HepG2 (cell line): ENCODE measurements at places on chromosomes 5 and 9. TPM values are rescaled to one million over a fixed set of nuclear protein-coding genes. Genes with fewer than 3 reads are reported as not detected.

GRCh38 chr5:1134478-1134877, 22.6 kb upstream of the SLC12A7 start:
- peak; percentile 30 for DNase-seq

GRCh38 chr9:130833031-130833990, 1.7 kb upstream of the ABL1 start:
- DNase-seq: no peak

DNA sequence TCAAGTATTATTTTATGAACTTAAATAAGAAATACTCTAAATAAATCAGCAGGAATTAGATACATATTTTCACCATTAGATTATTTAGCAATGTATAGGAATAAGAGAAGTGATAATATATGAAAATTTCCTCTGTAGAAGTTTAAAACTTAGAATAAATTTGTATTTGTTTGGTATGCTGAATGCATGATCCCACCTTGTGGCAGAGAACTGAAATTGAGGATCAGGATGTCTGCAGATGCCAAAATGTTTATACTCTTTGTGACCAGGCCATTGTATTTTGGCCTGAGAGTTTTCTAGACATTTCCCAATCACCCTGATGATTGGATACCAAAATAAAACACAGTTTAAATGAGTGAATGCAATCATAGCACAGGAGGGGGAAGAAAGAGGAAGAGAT, 6.3 kb downstream of the TYRP1 start:
- no peak for DNase-seq

- no peak for DNase-seq
Measured at GRCh38 chr5:139667730-139668063, 19.5 kb downstream of the CXXC5 start.

The LECT2 gene
- not detected in 2 replicates for polyA plus RNA-seq

DNA sequence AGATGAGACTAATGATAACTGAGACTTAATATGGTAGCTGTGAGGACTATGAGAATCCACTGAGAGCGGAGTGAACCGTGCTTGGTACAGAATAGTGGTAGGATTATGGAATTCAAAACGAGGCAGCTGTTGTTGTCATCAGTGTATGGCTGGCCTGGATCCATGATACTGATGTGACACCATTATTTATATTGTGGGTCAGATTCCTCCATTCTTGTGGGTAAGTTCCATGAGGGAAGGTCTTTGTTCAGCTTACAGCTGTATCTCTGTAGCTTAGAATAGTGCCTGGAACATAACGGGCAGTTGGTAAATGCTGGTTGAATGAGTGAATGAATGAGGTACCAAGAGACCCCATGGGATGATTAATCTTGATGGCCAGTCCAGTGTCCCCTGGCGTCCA, 61.8 kb downstream of the ACER2 start:
- no peak for DNase-seq

DNA sequence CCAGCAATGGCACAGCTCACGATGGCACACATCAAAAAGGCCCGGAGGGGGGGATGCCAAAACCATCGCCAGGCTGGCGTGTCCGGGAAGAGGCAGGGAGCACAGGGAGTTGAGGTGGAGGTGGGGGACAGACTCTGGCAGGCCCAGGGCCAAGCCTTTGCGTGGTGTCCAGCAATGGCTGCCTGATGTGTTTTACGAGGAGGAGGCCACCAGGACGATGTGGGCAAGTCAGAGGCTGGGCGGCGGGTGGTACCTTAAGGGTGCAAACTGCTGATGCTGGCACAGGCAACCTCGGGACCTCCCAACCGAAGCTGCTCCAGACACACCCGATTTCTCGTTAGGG, 4.7 kb downstream of the VAV2 start:
- no peak for DNase-seq

- DNase-seq: no peak
Measured at GRCh38 chr5:172785429-172786088, 14.6 kb upstream of the DUSP1 start.

The ZBED3 gene
- 7.6 and 8.1 TPM in 2 replicates for polyA plus RNA-seq

DNA sequence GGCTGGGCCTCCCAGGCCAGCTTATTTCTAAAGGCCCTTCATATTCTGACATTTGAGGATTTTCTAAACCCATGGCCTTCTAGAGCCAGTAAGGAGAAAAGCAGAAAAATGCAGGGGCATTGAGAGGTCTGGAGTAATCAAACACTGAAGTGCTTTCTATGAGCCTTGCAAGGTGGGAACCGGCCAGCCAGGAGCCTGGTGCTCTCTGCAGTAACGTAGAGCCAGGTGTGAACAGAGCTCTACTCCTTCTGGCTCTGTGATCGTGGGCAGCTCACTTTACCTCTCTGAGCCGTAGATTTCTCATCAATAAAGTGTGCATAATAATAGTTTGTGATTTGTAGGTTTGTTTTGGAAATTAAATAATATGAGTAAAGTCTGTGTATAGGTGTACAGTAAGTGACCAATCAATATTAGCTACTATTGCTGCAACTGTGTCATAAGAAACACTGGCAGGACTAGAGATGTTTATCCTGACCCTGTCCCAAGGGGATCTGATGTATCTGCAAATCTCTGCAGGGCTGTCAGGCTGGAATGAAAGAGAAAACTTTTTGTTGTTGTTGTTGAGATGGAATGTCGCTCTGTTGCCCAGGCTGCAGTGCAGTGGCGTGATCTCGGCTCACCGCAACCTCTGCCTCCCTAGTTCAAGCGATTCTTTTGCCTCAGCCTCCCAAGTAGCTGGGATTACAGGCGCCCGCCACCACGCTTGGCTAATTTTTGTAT, 2.7 kb downstream of the SYNPO start:
- no peak for DNase-seq

DNA sequence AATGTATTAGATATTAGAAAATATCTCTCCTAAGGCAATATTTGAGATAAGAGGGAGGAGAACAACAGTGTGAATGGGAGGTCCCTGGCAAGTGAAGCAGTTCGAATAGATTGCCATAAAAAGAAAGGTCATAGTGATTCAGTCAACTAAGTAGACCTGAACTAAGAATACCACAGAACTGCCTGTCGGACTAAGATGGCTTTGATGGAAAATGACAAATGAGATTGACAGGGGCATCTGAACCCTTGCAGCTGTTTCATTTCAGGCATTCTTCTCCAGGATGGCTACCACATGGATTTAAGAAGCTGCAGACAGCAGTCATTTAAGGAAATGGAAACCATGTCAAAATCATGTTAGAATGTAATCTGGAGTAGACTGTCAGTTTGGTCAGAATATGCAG, 308.4 kb upstream of the MEF2C start:
- DNase-seq: no peak

DNA sequence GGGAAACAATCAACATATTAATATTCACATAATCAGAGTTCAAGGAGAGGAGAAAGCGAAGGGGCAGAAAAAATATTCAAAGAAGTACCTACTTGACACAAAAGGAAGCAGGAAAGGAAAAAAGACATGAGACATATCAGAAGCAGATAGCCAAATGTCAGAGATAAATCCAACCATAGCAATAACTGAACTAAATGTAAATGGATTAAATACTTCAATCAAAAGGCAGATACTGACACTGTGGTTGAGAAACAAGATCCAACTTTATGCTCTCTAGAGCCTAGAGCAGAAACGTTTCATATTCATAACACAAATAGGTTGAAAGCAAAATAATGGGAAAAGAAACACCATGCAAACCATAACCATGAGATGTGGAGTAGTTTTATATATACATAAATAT, 9.0 kb downstream of the MRPS2 start:
- no peak for DNase-seq

- no peak for DNase-seq
Measured at GRCh38 chr9:82799286-82799685, 263.7 kb downstream of the RASEF start.

DNA sequence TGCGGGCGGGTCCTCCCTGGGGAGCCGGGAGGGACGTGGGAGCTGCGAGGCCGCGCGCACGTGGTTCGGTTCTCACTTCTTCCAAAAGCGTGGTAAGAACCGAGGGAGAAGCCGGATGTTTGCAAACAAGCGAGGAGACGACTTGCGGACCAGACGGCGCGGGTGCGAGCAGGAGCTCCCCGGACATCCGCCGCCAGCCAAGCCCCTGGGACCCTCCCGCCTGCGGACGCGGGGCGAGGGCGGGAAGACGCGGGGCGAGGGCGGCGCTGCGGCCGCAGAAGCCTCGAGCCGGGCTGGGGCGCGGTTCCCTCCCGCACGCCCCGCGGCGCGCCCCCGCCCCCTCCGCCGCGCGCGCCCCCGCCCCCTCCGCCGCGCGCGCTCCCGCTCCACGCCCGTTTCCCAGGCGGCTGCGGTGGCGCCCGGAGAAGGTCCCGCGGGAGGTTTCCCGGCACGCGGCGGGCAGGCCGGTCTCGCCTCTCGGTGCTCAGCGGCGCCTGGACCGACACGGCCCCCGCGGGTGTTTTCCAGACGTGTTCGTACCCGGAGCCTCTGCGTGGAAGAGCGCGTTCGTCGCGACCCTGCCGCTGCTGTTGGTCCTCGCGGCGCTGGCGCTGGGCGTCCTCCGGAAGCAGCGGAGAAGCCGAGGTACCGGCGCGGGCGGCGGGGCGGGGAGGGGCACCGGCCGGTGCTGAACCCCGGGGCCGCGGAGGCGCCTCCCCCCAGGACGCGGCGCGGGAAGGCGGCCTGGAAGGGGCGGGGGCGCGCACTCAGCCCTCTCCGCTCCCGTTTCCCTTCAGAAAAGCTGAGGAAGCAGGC, 12.8 kb downstream of the BTNL9 start:
- no peak for DNase-seq

DNA sequence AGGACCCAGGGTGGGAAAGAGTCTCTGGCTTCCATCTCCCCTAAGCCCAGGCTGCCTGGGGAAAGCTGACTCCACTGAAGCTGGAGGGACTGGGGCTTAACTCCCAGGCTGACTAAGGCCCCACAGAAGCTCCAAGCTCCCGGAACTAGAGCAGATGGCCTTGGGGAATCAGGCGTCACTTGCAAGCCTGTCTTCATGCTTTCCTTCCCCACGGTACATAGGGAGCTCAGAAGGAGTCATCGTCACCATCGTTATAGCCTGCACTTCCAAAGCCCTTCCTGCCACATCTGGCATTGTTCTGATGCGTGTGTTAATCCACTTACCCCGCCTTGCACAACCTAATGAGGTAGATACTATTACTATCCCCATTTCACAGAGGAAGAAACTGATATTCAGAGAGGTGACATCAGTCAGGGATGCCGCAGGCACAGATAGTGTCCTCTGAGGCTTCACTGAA, 11.5 kb downstream of the AQP3 start:
- no peak for DNase-seq

GRCh38 chr9:80871596-80871995, 817.8 kb downstream of the TLE1 start:
- DNase-seq: no peak
